ENCODE measurements at places on chromosomes 16 and 17.

- peaks cover 14% of the 10 kb centered on the region for H3K4me1 ChIP-seq
- H3K36me3 ChIP-seq, result no peaks in the 10 kb centered on the region
- no peaks in the 10 kb centered on the region for H3K27me3 ChIP-seq
Measured at GRCh38 chr17:67759355-67760171, 41.8 kb downstream of the NOL11 start.

- DNase-seq, result no peak
- no peaks in the 10 kb centered on the region for H3K36me3 ChIP-seq
- no peak overlapping the region for H3K27ac ChIP-seq
Measured at GRCh38 chr16:27600381-27600780, 50.4 kb downstream of the KATNIP start.

DNA sequence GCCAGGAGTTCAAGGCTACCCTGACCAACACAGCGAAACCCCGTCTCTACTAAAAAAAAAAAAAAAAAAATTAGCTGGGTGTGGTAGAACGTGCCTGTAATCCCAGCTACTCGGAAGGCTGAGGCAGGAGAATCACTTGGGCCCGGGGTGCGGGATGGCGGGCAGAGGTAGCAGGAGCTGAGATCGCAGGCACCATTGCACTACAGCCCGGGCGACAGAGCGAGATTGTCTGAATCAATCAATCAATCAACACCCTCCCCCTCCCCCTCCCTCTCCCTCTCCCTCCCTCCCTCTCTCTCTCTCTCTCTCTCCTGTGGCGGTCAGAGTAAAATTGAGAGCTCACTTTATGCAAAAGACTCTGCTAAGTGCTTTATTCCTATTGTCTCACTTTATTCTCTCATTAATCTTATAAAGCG is 1.2 kb downstream of the HSDL1 start:
- H3K27ac ChIP-seq, result no peak overlapping the region
- H3K4me1 ChIP-seq, result peaks cover 16% of the 10 kb centered on the region

- H3K4me1 ChIP-seq, result no peaks in the 10 kb centered on the region
- no peaks in the 10 kb centered on the region for H3K36me3 ChIP-seq
- no peak overlapping the region for H3K27ac ChIP-seq
- no peak for DNase-seq
Measured at GRCh38 chr17:12666718-12667117, 1.0 kb downstream of the MYOCD start.

- H3K27ac ChIP-seq, result no peak overlapping the region
- H3K27me3 ChIP-seq, result no peaks in the 10 kb centered on the region
- no peak for DNase-seq
Measured at GRCh38 chr16:13391337-13391736, 489.9 kb downstream of the SHISA9 start.

GRCh38 chr17:61744252-61744651 is 119.1 kb downstream of the BRIP1 start:
- H3K27me3 ChIP-seq, result no peaks in the 10 kb centered on the region
- peaks cover 8% of the 10 kb centered on the region for H3K36me3 ChIP-seq
- H3K27ac ChIP-seq, result no peak overlapping the region
- no peaks in the 10 kb centered on the region for H3K4me1 ChIP-seq

DNA sequence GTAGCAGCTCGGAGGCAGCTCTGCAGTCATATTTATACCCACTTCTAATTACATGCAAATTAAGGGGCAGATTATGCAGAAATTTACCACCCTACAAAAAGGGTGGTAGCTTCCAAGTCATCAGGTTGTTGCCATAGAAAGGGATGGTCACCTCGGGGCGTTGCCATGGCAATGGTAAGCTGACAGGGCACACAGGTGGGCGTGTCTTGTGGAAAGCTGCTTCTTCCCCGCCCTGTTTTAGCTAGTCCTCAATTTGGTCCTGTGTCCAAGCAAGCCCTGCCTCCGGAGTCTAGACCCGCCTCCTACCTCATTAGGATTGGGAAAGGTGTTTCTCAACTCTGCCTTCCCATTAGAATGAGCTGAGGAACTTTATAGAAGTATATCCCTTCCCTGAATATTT is 98.7 kb downstream of the HS3ST2 start:
- no peaks in the 10 kb centered on the region for H3K4me1 ChIP-seq
- H3K36me3 ChIP-seq, result no peaks in the 10 kb centered on the region
- no peaks in the 10 kb centered on the region for H3K27me3 ChIP-seq
- H3K4me3 ChIP-seq, result no peak overlapping the region
- DNase-seq, result no peak
